ENCODE measurements at places on chromosomes 13 and 19. TPM values are rescaled to one million over a fixed set of nuclear protein-coding genes. Genes with fewer than 3 reads are reported as not detected.

- DNase-seq: peak; percentile 100
These were observed 2.9 kb downstream of the IER2 start for GRCh38 chr19:13152974-13153568.

DNA sequence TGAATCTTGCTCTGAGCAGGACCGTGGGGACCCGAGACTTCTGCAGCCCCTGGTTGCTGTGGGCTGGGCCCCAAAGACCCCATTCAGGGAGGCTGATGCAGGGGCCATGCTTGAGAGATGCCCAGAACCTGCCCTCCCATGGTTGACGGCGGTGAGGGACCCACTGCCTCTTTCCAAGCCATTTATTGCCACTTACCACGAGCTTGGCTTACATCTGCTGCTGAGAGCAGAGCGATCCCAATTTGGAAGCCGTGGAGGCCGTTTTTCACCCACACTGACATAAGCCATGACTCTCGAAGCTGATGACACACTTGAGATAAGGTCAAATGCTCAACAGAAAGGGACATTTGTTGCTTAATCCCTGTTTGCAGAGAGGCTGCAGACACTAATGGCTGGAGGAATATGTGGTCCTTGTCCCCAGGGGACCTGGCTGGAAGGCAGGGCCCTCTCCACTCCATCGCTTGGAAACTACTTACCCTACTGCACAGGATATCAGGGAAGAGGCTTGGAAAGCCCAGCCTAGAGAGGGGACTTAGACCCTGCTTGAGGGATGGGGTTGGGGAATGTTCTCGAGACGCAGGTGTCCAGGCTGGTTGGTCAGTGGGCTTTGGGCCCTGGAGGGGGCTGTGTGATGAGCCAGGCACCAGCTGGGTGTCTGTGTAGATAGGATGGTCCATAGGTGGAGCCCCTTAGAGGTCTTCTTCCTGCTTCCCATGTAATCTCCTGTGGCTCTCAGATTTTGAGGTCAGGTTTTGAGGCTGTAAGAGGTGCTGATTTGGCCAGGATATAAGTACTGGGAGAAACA, 15.3 kb downstream of the ZNF536 start:
- no peak for DNase-seq

DNA sequence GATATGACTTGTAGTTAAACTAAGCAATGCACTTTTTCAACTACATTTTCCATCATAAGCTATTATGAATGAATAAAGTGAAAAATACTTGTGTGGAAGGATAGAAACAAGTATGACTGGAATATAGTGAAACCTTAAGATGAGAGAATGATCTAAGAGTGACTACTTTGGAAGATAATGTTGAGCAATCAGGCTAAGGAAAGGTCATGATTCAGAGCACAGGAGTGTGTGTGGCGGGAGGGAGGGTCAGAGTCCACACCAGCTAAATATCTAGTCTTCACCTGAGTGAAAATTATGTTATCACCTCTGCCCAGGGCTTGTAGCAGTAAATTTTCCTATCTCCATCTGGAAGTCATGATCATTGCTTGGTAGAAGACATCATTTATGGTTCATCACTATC, 833.4 kb upstream of the ATXN8OS start:
- DNase-seq: no peak

GRCh38 chr13:97003071-97003470, 8.8 kb upstream of the OXGR1 start:
- no peak for DNase-seq

- DNase-seq: no peak
These were observed 3.0 kb upstream of the GRAMD1A start for GRCh38 chr19:34997071-34997617.

GRCh38 chr13:26036383-26036782, 15.4 kb downstream of the SHISA2 start:
- no peak for DNase-seq

GRCh38 chr13:78997902-78998629, 339.1 kb upstream of the OBI1 start:
- DNase-seq: no peak

DNA sequence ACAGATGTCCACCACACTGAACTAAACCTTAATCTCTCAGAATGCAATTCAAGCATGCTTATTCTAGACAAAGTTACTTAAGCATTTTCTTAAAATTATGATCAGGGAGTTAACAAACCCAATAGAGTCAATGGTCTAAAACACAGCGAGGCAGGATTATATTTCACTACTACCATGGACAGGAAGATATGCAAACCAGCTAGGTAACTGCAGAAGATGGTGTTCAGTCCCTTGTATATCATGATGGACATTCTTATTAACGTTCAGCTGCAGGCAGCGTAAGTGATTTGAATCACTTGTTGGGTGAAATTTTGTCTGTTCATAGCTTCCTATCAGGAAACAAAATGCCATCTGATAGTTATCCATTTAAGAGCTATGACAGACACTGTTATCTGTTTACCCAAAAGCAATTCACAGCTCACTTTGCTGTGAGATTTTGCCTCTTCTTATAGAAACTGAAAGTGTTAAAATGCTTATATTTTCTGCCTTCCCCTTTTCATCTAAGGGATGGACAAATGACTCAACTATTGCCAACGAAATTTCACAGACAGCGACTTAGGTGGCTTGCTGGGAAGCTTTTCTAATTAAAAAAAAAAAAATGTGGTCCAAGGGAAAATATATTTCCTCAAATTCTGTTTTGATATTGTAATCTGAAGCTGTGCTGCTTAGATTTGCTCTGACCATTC, 591.9 kb downstream of the DACH1 start:
- DNase-seq: no peak

DNA sequence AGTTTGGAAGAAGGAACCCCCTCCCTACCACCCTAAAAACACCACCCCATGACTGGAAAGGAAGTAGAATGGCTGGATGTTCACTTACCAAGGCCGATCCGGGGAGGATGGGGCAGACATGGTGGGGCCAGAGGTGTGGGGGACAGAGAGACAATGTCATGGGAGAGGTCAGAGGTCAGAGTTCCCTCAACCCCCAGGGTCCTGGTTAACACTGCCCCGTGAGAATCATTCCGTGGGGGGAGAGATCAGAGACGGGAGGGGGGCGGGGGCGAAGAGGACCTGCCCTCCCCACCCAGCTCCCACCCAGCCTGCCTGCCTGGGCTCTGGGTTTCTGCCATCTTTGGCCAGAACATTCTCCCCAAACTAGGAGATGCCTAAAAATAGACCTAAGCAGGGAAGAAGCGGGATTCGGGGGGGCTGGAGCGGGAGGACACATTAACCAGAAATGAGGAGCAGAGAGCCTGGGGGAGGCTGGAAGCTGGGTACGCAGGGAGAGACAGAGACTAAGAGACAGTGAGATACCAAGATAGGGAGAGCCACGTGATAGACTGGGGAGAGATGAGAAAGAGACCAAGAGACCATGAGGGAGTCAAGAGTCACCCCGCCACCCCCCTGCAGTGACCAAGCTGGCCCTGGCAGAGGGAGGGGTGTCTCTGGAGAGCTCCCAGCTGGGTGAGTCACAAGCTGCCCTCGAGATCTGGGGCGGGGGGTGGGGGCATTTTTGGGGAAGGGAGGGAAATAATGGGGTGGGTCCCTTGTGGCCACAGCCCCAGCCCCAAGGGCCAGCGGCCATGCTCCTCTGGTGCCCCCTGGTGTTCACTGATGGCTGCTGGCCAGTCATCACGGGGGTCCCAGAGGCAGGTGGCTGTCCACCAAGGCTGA, 6.1 kb upstream of the KANK2 start:
- peak; percentile 95 for DNase-seq

DNA sequence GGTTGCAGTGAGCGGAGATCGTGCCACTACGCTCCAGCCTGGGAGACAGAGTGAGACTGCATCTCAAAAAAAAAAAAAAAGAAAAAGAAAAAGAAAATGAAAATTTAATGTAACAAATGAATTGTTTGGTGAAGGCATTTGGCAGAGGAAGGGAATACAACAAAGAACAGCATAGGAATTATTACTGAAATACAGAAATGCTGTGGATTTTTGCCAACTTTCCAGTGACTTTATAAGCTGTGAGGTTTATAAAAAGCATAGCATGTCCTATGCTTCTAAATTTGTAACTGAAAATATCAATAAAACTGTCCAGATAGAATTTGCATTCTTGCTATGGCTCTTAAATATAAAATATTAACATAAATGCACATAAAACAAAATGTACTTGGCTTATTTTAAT, 112.9 kb upstream of the IRS2 start:
- no peak for DNase-seq

DNA sequence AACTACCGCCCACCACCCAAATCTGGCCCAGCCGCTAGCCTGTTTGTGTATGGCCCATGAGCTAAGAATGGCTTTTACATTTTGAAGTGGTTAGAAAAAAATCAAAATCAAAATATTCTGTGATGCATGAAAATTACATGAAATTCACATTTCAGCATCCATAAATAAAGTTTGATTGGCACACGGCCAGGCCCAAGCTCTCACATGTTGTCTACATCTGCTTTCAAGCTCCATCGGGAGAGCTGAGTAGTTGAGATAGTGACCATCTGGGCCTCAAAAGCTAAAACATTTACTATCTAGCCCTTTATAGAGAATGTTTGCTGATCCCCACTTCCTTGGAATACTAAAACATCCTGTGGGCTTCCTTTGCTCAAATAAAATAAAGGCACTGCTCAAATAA, 14.5 kb downstream of the RFX2 start:
- DNase-seq: no peak

DNA sequence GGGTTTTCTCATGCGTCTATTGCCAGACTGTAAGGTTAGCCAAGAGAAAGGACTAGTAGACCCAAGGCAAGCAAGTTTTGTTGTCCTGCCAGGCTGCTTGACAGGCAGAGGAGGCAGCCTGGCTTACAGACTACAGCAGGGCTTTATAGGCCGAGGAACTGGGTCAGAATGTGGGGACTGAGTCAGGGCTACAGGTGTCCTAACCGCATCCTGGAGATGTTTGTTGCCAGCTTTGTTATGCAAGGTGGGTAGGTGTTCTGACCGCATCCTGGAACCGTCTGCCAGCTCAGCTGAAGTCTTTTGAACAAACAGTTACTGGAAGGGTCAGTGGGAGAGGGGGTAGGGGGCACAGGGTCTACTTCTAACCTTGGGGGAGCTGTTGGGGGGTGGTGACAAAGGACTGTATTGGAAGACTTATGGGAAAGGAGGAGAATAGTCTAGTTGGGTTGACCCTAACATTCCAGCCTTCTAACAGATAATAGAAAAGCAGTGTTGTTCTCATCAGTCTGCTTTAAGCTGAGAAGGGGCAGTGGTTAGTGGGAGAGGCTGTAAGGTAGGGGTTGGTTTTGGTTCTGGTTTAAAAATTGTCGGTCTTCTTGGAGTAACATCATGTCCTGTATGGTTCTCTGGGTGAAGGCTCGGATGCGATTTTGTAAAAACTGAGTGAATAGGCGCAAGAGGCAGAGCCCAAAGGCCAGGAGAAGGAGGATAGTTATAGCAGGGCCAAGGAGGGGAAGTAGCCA, 913.8 kb upstream of the SLITRK5 start:
- no peak for DNase-seq

- no peak for DNase-seq
These were observed 3.5 kb upstream of the LMNB2 start for GRCh38 chr19:2460245-2460644.

GRCh38 chr19:1248139-1248785, at the start of gene MIDN:
TSS of gene MIDN (plus strand) at chr19:1248583. CDS start at chr19:1250297, 1,714 bp downstream.
- DNase-seq: peak; percentile 94

- DNase-seq: no peak
These were observed 89.5 kb upstream of the RFC3 start for GRCh38 chr13:33728271-33729037.

DNA sequence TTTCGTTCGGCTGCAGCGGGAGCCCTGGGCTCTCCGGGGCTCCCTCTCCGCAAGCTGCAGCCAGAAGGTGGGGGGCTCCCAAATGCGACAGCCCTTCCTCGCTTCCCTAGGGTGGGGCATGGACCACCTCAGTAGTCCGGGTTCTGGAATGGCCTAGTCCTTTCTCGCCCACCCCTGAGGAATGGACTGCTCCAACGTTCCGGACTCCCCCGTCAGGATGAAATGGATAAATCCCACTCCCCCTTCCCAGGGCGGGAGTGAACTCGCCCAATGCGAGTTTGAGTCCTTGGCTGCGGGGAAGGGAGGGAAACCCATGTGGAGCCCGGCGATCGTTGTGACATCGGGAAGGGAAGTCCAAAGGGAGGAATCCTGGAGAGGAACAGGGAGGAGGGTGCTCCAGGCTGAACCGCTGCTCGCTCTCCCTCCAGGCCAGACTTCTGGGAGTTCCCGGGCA, 5.5 kb downstream of the HRC start:
- peak; percentile 94 for DNase-seq

DNA sequence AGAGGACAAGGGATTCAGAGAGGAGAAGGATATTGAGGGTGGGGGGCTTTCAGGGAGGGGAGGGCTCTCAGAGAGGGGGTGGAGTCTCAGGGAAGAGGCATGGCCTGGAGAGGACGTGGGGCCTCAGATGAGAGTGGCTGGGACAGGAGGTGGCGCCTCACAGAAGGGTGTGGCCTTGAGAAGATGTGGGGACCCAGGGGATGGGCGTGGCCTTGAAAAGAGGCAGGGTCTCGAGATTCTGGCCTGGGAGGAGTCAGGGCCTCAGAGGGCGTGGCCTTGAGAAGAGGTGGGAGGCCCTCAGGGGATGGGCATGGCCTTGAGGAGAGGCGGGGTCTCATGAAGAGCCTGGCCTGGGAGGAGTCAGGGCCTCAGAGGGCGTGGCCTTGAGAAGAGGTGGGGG, 23.7 kb upstream of the TNFSF14 start:
- no peak for DNase-seq

DNA sequence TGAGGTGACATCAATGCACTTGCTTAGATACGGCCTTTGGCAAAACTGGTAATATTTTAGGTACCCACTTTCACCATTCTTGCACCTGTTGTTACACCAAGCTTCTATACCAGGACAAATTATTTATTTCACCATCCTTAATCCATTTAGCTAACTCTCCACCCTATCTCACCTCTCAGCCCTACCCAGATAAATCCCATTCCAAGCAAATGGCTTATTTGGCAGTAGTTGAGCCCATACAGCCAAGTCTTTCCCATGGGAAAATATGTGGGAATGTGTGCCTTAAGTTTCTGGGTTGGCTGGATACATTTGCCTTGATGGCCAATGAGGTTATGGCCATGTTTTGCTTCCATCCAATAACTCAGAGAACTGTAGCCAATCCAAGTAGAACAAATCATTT, 551.9 kb downstream of the GPC6 start:
- DNase-seq: no peak

- peak; percentile 94 for DNase-seq
These were observed 7.7 kb downstream of the PGLYRP1 start for GRCh38 chr19:46014941-46015686.

- DNase-seq: peak; percentile 80
These were observed 65.1 kb upstream of the ARHGEF7 start for GRCh38 chr13:111049791-111050538.

DNA sequence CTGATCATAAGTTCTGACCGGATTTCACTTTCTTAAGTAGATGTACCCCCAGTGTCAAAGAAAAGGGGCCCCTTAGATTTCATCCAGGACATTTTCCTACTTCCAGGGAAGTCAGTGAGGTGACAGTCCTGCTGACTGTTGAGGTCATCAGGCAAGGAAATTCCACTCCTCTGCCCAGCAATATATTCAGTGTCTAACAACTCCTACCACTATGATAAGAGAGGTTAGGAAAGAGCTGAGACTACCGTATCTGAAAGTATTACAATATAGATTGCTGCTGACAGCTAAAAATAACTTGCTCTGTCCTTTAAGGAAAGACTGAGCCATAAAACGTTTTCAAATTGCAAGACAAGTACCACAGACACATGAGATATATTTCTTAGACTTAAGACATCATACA, 325.1 kb downstream of the EFNB2 start:
- DNase-seq: no peak

The MYPOP gene
- 2.0 TPM for total RNA-seq

The STRN4 gene
- 97.6 TPM for total RNA-seq

The KLK14 gene
- 18.3 TPM for total RNA-seq

The GAS6 gene
- 176 TPM for total RNA-seq

The TMEM238 gene
- 41.9 TPM for total RNA-seq

The SRRM5 gene
- 0.17 TPM for total RNA-seq

The LMTK3 gene
- 6.7 TPM for total RNA-seq

The ZNF285 gene
- total RNA-seq: 2.8 TPM

Measured in lower leg skin (tissue), 4 donors.